Stimulated activated CD4-positive, alpha-beta T cell treated with anti-CD3 and anti-CD28 coated beads, Interleukin-2, amount 100 ng/mL, for 48 hours (primary cell): ENCODE measurements at places on chromosomes 13 and 19.

GRCh38 chr13:105035092-105035491 is 1500.4 kb downstream of the EFNB2 start:
- DNase-seq, result no peak

GRCh38 chr13:43786766-43787517 is at the start of gene ENOX1:
Gene ENOX1, minus strand, starts transcription at chr13:43786972.
- DNase-seq, result no peak

- DNase-seq, result no peak
These were observed 717 bp upstream of the C13orf46 start for GRCh38 chr13:113974304-113975281.

GRCh38 chr13:106462710-106463109 is 72.8 kb downstream of the EFNB2 start:
- no peak for DNase-seq

DNA sequence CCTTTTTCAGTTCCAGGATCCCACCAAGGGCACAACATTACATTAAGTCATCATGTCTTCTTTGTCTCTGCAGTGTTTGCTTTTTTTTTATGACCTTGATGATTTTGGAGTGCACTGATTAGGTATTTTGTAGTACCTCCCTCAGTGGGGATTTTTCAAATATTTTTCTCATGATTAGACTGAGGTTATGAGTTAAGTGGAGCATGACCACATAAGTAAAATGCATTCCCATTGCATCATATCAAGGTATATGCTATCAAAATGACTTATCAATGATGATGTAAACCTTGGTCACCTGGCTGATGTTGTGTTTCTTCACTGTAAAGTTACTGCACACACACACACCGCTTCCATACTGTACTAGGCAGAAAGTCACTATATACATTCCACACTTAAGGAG is 96.7 kb upstream of the TRPC4 start:
- DNase-seq, result no peak

DNA sequence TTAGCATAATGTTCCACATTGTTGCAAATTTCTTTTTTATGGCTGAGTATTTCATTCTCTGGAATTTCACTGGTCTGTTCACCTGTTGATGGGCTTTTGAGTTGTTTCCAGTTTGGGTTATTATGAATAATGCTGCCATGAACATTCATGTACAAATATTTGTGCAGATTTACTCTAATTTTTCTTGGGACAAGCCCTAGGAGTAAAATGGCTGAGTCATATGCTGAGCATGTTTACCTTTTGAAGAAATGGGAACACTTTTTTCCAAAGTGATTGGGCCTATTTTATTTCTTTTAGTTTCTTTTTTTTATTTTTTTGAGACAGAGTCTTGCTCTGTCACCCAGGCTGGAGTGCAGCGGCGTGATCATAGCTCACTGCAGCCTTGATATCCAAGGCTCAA is 4.7 kb upstream of the FBL start:
- no peak for DNase-seq

- DNase-seq, result no peak
These were observed 4.8 kb downstream of the HAUS8 start for GRCh38 chr19:17070421-17070820.

DNA sequence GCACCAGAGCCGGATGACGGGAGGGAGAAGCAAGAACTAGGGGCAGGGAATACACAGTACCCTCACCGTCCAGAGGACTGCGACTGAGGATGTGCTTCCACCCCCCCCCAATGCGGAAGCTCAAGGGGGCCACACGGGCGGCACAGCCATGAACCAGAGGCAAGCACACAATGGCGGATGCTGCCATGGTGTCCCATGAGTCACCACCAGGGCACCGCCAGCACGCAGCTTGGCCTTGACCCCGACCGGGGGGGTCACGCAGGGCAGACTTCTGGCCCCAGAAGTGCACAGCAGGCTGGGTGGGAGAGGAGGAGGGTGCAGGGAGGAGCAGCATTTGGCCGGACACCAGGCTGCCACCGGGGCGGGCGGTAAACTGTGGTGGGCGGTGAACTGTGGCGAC is 83.5 kb upstream of the ZNF254 start:
- DNase-seq, result no peak

GRCh38 chr13:46492946-46493345 is 60.0 kb upstream of the LRCH1 start:
- DNase-seq, result no peak

- DNase-seq, result no peak
These were observed 24.5 kb downstream of the ATP4B start for GRCh38 chr13:113633485-113633873.

DNA sequence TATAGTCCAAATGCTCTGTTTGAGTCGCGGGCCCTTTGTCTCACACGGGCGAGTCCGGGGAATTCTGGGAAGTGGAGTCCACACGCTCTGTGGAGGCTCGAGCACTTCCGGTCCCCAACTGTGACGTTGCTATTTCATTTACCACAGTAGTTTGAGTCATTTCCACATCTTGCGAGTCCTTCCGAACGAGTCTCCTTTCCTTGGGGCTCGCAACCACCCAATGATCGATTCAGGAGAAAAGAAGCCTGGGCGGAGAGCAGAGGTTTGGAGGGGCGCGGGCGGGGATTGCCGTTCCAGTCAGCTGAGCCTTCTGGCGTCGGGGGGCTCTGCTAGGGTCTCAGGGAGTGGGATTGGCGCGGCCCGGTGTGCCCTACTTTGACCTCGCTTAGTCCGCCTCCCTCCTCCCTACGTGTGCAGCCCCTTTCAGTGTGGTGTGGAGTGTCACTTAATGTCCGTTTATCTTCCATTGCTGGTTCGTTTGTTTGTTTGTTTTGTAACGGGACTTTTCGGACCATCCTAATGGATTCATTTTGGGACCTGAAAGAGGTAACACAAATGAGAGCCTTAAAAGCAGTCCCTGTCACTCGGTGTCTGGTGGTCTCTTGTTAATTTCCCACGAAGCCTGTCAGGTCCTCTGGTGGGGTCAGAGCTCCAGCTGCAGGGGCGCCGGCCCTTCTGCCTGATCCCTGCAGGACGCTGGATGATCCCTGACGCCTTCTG is at the start of gene ZNF222:
Gene ZNF222 (plus strand): TSS at position 163 of the 720 bp plus-strand sequence. CDS start 58 bp downstream, at position 221.
- peak; percentile 65 for DNase-seq

- peak; percentile 44 for DNase-seq
These were observed 17.3 kb downstream of the PLD3 start for GRCh38 chr19:40365613-40366401.

DNA sequence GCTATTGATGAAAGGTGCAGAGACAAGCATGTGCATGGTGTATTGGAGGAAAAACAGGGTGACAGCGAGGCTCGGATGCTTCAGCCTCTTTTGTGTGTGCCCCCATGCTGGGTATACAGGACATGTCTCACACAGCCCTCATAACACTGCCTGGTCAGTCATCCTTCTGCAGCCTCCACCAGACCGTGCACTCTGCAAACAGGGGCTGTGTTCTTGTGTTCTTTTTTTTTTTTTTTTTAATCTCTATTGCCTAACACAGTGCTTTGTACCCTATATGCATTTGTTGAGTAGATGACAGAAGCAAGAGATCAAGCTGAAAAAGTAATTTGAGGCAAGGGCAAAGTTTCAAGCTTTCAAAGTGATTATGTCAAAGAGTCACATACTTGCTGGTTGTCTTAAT is 367.2 kb upstream of the SLITRK1 start:
- DNase-seq, result no peak

DNA sequence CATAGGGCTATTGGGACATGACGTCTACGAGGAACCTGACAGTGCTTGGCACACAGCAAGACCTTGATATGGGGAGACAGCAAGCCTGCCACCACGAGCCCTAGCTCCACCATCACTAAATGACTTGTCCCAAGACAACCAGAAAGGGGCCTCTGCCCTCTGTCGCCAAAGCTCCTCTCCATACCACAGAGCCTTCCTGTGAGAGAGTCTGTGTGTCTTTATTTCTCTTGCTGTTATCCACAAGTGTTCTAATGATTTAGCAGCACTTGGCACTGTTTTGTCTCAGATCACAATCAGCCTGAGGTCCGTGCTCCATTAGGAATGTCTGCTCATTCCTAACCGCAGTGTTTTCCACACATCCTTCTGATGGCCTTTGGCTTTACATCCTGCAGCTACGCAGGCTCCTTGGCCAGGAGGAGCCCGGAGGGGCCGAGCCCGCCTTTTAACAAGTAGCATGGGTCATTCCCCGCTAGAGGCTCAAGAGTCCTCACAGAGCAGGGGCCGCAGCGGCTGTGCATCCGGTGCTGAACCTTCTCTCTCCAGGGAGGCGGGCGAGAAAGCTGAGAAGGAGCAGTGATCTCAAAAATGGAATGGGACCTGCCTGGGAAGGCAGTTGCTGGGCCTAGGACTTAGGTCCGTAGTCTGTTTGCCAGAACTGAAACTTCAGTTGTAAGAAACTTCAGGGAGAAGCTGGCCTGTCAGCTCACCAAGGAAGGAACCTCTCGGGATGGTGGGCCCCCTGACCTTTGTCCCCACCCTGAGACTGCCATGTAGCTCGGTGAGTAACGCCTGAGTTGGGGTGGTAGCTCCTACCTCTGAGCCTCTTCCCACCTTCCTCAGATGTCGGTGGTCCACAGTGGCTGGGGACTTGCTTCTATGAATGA is 61.1 kb upstream of the HMGB1 start:
- no peak for DNase-seq

DNA sequence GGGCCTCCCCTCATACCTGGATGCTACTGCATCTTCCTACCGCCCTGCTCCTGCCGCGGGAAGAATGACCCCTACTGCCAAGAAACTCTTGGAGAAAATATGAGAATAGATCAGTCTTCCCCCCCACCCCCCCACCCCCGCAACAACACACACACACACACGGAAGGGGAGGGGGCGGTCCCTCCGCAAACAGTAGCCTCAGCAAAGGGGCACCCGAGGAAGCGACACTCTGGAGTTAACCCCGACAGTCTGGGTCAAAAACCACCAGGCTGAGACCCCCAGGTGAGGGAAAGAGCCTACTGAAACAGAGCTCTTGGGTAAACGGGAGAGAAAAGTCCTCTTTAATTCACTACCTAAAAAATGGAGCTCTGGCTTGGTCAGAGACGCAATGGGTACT is 1.2 kb downstream of the MED26 start:
- DNase-seq, result no peak

- DNase-seq, result no peak
These were observed 275.3 kb upstream of the KLF12 start for GRCh38 chr13:74409551-74409950.

DNA sequence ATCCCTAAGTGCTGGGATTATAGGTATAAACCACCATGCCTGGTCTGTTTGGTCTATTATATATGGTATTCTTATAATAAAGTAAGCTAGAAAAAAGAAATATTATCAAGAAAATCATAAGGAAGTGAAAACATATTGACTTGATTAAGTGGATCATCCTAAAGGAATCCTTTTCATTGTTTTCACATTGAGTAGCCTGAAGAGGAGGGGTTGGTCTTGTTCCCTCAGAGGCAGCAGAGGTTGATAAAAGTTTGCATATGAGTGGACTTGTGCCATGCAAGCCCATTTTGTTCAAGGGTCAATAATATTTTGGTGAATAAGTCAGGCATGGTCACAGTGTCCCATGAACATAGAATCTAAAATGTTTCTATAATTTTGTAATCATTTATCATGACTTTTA is 52.7 kb downstream of the ZNF627 start:
- no peak for DNase-seq

DNA sequence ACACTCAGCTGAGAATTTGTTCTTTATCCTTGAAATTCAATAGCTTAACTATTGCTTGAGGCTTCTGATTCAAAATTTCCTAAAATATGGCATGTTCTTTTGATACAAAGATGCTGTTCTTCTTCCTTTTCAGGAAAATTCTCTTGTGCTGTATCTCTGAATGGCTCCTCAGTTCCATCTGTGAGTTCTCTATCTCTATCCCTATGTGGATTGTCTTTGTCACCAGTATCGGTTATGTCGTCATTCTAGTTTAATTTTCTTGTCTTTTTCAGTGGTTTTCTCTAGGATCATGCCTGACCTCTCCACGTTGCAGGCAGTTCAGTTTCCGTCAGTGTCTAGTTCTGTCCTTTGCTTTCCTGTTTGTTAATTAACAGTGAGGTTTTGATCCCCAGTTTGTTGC is 104.6 kb upstream of the GJB6 start:
- no peak for DNase-seq

GRCh38 chr19:35729763-35730162 is 12.0 kb downstream of the KMT2B start:
- no peak for DNase-seq

- no peak for DNase-seq
These were observed 2.9 kb downstream of the DAZAP1 start for GRCh38 chr19:1410136-1410786.

DNA sequence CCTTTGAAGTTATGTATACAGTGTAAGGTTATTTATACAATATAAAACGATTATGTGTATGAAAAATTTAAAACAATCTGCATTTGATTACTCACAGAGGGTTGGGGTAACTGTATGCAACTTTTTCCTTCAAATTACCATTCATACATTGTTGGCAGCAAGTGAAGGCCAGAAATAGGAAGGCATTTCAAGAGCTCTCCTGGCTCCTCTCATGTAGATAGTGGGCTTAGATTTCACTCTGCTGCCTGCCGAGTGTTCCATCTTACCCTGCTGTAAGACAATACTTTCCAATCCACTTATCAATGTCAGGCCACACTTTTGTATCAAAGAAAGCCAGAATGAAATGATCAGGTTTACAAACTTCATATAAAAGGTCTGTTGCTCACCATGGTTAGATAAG is 245.2 kb downstream of the DNAJC15 start:
- no peak for DNase-seq

GRCh38 chr13:102470283-102470917 is 68.6 kb upstream of the FGF14 start:
- no peak for DNase-seq

DNA sequence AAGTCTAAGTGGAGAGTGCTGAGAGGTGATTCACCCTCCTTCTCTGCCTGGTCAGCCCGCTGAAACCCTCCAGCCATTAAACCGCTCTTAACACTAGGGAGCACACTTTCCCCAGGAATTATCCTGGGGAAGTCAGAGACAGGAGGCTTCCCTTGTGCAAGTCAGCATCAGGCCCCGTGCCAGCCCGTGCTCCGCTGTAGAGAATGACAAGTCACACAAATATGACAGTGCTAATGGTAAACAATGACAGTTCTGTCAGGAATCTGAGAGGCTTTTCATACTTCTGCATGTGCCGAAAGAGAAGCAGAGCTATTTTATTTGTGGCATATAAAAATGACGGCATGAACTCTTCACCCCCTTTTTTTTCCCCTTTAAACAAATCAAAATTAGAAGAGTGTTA is 816.9 kb upstream of the SLC10A2 start:
- no peak for DNase-seq

DNA sequence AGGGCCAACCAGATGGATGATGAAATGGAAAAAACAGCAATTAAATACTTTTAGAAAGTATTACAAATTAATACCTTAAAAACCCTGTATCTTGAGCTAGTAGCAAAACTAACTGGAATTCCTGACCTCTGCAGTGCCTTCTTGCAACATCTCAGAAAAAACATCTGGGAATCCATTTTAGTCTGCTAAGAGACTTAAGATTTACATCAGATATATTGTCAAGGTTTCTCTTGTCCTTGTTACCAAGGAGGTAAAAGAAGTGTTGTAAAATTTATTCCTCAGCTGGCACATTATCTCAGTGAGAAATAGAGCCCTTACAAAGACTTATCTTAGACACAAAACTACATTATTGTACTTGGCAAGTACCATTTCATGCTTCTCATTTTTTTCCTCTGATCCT is 18.5 kb downstream of the KCNRG start:
- no peak for DNase-seq
